H9 (cell line): ENCODE measurements at places on chromosomes 1 and 21. TPM values are rescaled to one million over a fixed set of nuclear protein-coding genes. Genes with fewer than 3 reads are reported as not detected.

DNA sequence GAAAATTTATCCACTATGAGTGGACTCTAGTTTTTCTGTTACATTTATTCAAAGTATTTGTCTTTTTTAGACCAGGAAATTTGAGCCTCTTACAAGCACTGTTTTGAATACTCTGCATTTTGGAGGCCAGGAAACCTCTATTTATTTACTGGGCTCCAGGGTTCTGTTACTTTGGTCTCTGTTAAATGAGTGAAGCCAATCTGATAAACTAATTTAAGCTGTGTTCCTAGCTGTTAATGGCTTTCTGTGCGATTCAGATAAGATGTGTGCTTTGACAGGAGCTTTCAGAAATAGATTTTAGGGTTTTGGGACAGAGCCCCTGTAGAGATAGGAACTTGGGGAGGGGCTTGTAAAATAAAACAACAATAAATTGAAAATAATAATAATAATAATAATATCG lies 23.9 kb downstream of the ACKR1 start:
- H3K4me3 ChIP-seq, result no peak overlapping the region
- no peaks in the 10 kb centered on the region for H3K36me3 ChIP-seq
- no peaks in the 10 kb centered on the region for H3K4me1 ChIP-seq

DNA sequence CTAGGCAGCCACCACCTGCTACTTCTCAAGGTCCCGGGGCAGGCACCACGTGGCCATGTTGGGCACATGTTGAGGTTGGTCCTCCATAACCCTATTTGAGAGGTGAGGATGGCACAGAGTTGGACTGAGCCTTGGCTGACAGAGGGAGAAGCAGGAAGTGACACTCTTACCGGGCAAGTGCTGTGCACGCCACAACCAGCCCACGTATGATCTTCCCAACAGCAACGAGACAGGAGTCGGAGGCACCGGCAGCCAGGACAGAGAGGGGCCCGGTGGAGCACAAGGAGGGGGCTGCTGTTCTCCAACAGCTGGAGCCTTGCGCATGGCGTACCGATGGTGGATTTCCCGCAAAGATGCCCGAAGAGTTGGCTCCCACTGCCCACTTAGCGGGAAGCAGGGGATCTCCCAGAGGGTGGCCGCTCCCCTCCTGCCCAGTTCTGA lies 3.4 kb downstream of the CLEC20A start:
- no peak for DNase-seq
- H3K27me3 ChIP-seq, result no peaks in the 10 kb centered on the region
- no peaks in the 10 kb centered on the region; the same call in 1 of the 2 replicates for H3K4me1 ChIP-seq
- H3K27ac ChIP-seq, result no peak overlapping the region

- H3K27ac ChIP-seq, result no peak overlapping the region
- peaks cover 3% of the 10 kb centered on the region; the same call in 1 of the 2 replicates for H3K4me1 ChIP-seq
- no peak overlapping the region for H3K4me3 ChIP-seq
Measured at GRCh38 chr1:43558346-43558841, 27.7 kb downstream of the PTPRF start.

DNA sequence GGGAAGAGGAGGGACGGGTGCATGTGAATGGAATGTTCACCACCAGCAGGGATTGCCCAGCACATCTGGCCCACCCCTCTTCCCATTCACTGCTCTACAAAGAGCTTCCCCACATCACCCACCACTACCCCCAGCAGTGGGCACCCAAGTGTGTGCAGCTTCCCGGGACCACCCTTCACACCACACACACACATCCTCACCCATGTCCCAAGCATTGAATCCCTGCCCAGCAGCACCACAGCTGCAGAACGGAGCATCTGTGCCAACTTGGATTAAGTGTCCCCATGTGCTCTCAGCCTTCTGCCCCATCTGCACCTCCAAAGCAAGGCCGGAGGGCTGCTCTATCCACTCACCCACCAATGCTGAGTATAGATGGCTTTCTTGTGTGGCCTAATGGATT lies 141.4 kb downstream of the PSMG1 start:
- H3K27me3 ChIP-seq, result no peaks in the 10 kb centered on the region
- DNase-seq, result no peak
- H3K27ac ChIP-seq, result no peak overlapping the region
- H3K36me3 ChIP-seq, result no peaks in the 10 kb centered on the region; the same call in 2 of the 3 replicates
- H3K4me3 ChIP-seq, result no peak overlapping the region
- no peaks in the 10 kb centered on the region for H3K4me1 ChIP-seq

DNA sequence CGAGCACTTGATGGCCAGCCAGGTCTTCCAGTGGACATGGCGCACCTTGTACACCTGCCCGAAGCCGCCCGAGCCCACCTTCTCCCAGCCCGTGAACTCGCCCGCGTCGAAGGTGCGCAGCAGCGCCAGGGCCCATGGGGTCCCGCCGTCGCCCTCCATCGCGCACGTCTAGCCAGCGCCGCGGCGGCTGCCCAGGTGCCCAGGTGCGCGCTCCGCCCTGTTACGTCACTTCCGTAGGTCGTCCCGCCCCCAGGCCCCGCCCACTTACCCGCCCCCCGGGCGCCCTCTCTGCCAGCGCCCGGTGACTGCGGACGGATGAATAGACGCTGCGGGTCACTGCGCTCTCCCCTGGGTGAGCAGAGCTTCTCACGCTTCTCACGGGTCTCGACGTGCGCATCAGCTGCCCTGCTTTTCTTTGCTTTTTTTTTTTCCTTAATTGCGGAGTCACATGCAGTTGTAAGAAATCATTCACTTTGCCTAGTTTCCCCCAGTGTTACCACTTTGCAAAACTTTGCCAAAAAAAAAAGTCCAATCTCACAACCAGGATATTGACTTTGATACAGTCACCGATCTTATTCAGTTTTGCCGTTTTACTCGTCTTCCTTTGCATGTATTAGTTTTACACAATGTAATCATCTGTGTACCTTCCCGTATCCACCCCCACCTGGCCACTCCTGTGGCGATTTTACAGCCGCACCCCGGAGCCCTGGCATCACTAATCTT lies at the start of gene RIPK4:
Gene RIPK4, minus strand, starts transcription at position 170 of the 723 bp plus-strand sequence. Its CDS starts 11 bp downstream, at position 159.
- peak within 1 kb of the TSS; percentile 85 for H3K4me3 ChIP-seq
- peaks cover 6% of the 10 kb centered on the region; the same call in 1 of the 2 replicates for H3K4me1 ChIP-seq
- no peaks in the 10 kb centered on the region for H3K36me3 ChIP-seq
- H3K27ac ChIP-seq, result no peak within 1 kb of the TSS
- DNase-seq, result peak; percentile 89

DNA sequence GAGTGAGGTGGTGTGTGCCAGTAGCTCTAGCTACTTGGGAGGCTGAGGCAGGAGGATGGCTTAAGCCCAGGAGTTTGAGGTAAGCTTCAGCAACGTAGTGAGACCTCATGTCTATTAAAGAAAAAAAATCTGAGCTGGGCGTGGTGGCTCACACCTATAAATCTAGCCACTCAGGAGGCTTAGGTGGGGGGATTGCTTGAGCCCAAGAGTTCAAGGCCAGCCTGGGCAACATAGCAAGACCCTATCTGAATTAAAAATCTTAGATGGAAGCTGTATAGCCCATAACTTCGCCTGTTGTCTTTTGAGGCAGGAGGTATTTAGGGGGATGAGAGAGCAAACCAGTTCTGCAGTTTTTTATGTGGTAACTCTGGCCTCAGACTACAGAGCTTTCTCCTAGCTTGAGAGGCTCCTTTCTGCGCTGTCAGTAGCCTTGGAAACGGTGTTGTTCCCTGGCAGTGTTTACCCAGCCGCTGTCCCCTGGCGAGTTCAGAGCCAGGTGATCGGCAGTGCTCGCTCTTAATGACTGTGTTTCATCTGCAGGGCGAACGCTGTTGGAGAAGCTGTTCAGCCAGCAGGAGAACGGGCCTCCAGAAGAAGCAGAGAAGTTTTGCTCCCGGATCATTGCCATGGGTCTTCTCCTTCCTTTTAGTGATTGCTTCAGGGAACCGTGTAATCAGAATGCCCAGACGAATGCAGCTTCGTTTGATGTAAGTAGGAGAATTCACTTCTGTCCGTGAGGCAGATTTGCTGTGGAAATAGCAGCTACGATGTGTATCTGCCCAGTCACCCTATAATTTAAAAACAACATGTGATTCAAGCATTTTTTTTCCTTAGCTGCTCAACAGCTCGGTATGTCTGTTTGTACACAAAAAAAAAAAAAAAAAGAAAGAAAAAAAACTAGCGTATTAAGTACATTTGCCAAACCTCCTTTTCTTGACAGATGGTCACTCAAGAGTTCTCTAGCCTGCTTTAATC lies 31.2 kb downstream of the FMN2 start:
- no peak overlapping the region for H3K4me3 ChIP-seq
- H3K27me3 ChIP-seq, result no peaks in the 10 kb centered on the region

GRCh38 chr21:43270800-43271301 lies 102.0 kb downstream of the CRYAA start:
- no peaks in the 10 kb centered on the region for H3K36me3 ChIP-seq
- H3K4me1 ChIP-seq, result no peaks in the 10 kb centered on the region
- no peak overlapping the region for H3K27ac ChIP-seq
- H3K27me3 ChIP-seq, result no peaks in the 10 kb centered on the region
- no peak for DNase-seq
- H3K4me3 ChIP-seq, result no peak overlapping the region

DNA sequence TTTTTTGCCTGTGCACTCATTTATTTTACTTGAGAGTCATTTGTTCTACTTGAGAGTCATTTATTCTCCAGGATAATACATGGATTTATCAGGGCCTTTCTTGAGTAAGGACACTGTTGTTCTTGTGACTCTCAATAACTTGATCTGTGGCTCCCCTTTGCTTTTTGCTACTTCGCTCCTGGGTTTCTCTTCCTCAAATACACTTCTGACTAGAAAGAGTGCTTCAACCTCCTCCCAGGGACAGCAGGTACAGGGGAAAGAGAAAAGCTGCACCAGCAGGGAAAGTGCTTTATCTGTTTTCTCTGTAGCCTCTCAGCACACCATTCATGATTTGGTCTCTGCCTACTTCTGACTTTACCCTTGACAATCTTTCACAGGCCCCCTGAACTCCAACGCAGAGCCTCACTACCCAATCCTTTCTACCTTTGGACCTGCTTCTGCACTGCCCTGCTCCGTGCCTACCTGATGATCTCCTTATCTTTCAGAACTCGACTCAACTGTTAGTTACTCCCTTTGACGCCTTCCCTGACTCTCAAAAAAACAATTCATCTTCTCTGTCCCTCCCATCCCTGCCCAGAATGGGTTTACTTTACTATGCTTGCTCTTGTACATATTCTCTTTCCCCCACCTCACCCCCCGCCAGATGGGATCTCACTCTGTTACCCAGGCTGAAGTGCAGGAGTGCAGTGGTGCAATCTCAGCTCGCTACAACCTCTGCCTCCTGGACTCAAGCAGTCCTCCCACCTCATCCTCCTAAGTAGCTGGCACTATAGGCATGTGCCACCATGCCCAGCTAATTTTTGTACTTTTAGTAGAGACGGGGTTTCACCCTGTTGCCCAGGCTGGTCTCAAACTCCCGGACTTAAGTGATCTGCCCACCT lies 15.6 kb upstream of the PIGM start:
- DNase-seq, result no peak
- H3K27me3 ChIP-seq, result no peaks in the 10 kb centered on the region
- H3K4me1 ChIP-seq, result peaks cover 6% of the 10 kb centered on the region; the same call in 1 of the 2 replicates

PSRC1 gene
- total RNA-seq, result 60.3 and 63.0 TPM in 2 replicates

DNA sequence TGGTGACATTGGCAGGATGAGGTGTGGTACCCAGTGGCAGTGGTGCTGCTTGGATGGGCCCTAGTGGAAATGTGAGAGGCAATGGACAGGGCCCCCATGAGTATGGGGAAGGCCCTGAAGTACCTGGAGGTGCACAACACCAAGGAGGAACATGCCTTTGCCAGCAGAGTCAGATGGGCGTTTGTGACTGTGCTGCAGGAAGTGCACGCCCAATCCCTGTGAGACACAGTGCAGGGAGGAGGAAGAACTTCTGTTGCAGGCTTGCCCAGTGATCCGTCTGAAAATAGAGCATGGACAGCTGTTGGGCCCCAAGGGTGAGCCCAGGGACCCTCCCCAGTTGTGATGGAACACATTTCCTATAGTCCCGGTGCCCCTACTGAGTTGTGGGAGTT lies 42.7 kb downstream of the GJA5 start:
- H3K27me3 ChIP-seq, result peaks cover 3% of the 10 kb centered on the region; the same call in 1 of the 2 replicates
- no peak for DNase-seq
- H3K4me1 ChIP-seq, result no peaks in the 10 kb centered on the region
- H3K36me3 ChIP-seq, result peaks cover 6% of the 10 kb centered on the region
- H3K27ac ChIP-seq, result no peak overlapping the region
- no peak overlapping the region for H3K4me3 ChIP-seq

DNA sequence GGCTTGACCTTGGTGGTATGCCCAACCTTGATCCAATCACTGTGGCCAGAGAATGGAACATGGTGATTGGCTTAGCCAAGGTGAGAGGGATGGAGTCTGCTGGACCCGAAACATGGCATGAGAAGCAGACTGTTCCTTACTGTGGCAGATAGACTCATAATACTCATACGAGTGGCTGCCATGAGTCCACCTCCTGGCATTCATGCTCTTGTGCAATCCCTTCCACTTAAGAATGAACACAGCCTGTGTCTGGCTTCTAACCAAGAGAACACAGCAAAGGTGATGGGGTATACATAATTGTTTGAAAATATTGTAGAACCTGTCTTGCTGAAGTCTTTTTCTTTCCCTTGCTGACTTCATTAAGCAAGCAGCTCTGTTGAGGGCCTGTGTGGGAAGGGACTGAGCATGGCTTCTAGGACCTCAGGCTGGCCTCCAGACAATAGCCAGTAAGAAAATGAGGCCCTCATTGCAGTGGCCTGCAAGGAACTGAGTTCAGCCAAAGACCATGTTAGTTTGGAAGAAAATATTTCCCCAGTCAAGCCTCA lies 85.9 kb downstream of the ZNF281 start:
- H3K27ac ChIP-seq, result no peak overlapping the region
- peaks cover 6% of the 10 kb centered on the region for H3K36me3 ChIP-seq
- H3K4me3 ChIP-seq, result no peak overlapping the region
- no peak for DNase-seq
- no peaks in the 10 kb centered on the region for H3K27me3 ChIP-seq
- H3K4me1 ChIP-seq, result peaks cover 6% of the 10 kb centered on the region; the same call in 1 of the 2 replicates

DNA sequence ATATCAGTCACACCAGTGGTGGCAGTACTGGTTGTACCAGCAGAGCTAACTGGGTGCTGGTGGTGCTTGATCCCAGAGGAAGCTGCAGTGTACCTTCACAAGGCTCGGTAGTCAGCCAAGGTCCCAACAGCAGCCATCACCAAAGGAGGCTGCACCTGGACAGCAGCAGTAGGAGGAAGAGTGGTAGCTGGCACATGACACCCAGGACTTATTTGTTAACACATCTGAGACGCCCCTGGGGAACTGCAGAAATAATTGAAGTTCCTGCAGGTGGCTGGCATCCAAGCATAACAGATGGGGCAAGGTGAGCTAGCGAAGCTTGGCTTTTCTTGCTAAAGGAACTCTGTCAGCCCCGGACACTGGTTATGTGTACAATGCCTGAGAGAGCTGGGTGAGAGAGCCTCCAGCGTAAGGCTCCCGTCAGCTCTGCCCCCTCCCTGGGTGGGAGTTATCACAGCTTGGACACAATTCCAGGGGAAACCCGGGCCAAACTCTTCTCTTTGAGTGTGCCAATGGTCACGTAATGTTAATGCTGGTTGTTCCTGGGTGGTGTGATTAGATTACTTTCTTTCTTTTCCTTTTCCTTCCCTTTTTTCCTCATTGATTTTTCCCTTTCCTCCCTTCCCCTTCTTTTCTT lies 29.1 kb upstream of the PARP1 start:
- no peak overlapping the region for H3K27ac ChIP-seq
- DNase-seq, result no peak
- no peaks in the 10 kb centered on the region for H3K27me3 ChIP-seq
- no peaks in the 10 kb centered on the region for H3K36me3 ChIP-seq
- H3K4me1 ChIP-seq, result no peaks in the 10 kb centered on the region
- H3K4me3 ChIP-seq, result no peak overlapping the region

- no peaks in the 10 kb centered on the region for H3K27me3 ChIP-seq
- no peak for DNase-seq
- H3K4me1 ChIP-seq, result no peaks in the 10 kb centered on the region
- H3K4me3 ChIP-seq, result no peak overlapping the region
- peaks cover 40% of the 10 kb centered on the region for H3K36me3 ChIP-seq
Measured at GRCh38 chr21:33781121-33781520, 134.5 kb downstream of the ATP5PO start.

TMEM125 gene
- 19.1 and 19.6 TPM in 2 replicates for total RNA-seq

GRCh38 chr1:227234998-227235405 lies 83.3 kb downstream of the CDC42BPA start:
- DNase-seq, result peak; percentile 40
- no peaks in the 10 kb centered on the region for H3K36me3 ChIP-seq
- no peaks in the 10 kb centered on the region for H3K27me3 ChIP-seq
- H3K4me1 ChIP-seq, result no peaks in the 10 kb centered on the region; the same call in 1 of the 2 replicates
